MG63 (cell line): ENCODE measurements at places on chromosomes 1 and 21. TPM values are rescaled to one million over a fixed set of nuclear protein-coding genes. Genes with fewer than 3 reads are reported as not detected.

Gene RUNX1
- total RNA-seq: 2.2 and 5.3 TPM in 2 replicates

Gene RIPK4
- total RNA-seq: 0.76 and 2.2 TPM in 2 replicates

Gene CHODL
- total RNA-seq: 7.6 and 8.3 TPM in 2 replicates

Gene SDHB
- 332 and 487 TPM in 2 replicates for total RNA-seq

DNA sequence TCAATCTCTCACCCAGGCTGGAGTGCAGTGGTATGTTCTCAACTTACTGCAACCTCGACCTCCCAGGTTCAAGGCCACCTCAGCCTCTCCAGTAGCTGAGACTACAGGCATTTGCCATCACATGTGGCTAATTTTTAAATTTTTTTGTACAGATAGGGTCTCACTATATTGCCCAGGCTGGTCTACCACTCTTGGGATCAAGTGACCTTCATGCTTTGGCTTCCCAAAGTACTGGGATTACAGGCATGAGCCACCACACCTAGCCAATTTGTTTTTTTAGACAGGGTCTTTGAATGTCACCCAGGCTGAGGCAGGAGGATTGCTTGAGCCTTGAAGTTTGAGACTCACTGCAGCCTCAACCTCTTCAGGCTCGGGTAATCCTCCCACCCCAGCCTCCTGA lies 10.2 kb upstream of the USP48 start:
- no peak for DNase-seq

- peak; percentile 94 for DNase-seq
Measured at GRCh38 chr1:8889925-8890785, 11.7 kb upstream of the ENO1 start.

- no peak for DNase-seq
Measured at GRCh38 chr1:151716771-151717631, at the start of gene CELF3. Gene CELF3, minus strand, starts transcription at chr1:151716803. Its CDS starts 783 bp downstream, at chr1:151716020.

DNA sequence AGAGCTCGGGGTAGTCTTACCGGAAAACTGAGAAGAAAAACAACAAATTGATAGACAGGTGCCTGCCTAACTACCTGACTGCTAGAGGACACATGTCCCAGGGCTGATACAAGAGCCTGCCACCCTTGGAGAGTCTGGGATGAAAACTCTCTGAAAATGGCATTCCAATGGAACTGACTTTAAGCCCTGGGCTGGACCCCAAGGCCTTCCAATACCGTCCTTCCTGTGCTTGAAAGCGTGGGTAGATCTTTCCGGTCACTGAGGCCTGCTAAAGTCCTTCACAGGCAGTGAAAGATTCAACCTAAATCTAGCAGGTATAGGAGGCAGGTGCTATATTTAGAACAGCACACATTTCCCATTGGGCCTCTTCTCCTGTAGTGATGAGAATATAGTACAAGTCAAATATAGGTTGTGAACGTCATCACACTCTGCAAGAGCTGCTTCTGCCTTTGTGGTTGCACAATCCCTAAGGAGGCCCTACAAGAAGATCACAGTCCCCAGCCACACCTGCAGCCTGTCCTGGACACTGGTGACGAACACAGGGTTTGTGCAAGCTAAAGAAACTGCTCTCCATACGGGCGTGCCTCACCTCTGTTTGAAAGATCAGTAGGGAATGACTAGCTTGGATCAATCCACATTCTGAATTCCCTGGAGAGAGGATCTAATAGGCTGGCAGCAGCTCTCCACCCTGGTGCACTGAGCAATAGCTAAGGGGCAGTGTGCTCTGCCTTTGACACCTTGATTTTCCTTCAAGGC lies 876 bp upstream of the CHML start:
- DNase-seq: no peak

DNA sequence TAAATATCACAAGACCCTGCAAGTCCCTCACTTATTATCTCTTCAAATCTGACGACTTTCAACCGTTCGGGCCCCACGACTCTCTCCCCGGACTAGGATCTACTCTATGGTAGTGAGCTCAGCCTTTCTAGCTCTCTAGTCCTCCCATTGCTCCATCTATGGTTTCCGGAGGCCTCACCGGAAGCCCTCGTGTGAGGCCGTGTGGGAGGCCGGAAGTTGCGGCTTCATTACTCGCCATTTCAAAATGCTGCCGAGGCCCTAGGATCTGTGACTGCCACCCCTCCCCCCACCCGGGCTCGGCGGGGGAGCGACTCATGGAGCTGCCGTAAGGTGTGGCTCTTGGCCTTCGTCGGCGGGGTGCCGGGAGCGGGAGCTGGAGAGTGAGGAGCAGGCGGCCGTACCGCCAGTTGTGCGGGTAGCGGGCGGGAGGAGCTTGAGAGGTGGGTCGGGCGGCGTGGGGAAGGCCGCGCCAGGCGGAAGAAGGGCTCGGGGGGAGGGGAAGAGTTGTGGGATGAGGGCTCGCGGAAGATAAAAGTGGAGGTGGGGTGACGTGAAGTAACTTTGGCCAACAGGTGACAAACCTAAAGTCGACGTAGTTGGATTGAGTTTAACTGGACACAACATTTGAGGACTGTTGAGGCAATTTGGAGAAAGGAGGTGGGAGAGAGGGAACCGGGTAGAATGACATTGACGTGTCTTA lies at the start of gene MDM4:
Gene MDM4 (plus strand): TSS at position 227 of the 700 bp plus-strand sequence. CDS start 9,113 bp downstream, outside the sequence.
- DNase-seq: peak; percentile 96

DNA sequence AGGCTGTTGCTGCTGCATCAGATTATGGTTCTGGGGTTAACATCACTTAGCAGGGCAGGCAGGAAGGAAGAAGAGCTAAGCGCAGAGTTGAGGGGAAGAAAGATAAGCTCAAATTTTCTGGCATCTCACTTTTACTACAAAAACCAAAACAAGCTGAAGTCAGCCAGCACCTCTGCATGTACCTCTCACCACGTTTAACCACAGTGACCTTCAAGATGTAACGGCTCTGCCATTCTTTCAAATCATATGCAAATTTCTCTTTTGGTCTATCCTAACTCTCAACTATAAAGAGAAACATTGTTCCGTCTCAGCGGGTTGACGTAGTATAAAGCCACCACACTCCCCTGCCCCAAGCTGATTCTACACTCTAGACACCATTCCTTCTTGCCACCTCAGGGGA lies 154.4 kb downstream of the OMA1 start:
- DNase-seq: no peak

- peak; percentile 89 for DNase-seq
Measured at GRCh38 chr1:84253891-84254290, 47.6 kb upstream of the SAMD13 start.

DNA sequence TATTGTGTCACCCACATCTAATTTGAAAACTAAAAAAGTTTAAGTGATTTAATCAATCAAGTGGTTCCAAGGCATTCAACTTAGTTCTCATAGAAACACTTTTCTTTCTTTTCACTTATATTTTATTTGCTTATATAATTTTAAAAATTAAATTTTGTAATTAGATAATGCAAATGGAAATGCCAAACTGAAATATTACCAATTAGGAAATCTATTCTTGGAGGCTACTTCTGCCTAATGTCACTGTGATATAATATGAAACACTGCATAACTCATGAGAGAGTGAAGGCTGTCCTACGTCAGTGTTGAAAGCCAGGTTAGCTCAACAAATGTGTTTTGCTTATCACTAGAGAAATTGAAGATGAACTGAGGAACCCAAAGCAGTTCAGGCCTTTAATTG lies 18.3 kb upstream of the SHCBP1L start:
- no peak for DNase-seq

DNA sequence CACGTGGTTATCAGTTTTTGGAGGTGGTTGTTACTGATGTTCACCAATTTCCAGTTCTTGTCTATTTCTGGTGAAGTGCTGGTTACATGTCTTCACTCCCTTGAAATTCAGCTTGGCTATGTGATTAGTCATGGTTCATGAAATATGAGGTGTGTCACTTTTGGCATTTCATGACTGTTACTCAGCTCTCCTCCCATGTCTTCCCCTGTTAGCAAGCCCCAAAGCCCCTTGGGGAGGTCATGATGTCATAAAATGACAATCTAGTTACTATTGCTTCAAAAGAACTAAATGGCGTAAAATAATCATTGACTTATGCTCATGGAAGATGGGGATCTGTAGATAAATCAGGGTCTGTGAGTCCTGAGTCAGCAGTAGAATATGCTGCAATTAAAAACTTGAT lies 425.1 kb downstream of the SETD4 start:
- DNase-seq: peak; percentile 12

DNA sequence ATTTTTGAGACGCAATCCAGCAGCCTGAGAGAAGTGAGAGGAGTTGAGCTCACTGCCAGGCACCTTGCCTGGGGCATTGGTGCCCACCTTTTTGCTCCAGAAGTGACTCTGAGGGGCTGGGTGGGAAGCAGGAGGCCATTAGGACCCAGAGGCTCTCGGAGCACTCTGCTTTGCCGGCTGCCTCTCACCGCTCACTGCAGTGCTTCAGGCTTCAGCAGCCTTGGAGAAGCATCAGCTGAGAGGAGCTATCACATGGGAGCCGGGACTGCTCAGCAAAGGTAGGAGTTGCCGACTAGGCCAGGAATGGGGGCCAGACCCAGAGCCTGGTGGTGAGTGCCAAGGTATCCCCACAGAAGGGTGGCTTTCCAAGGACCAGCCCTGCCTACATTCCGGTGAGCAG lies at the start of gene GPR61:
Gene GPR61 (plus strand): TSS at position 197 of the 400 bp plus-strand sequence. CDS start 3,151 bp downstream, outside the sequence.
- DNase-seq: no peak
